ENCODE measurements at places on chromosomes 2 and 18.

GRCh38 chr2:102224824-102225739 lies 38.3 kb downstream of the IL1RL2 start:
- DNase-seq, result no peak

- DNase-seq, result no peak
Observed at GRCh38 chr2:83069724-83070123, 1389.4 kb downstream of the SUCLG1 start.

DNA sequence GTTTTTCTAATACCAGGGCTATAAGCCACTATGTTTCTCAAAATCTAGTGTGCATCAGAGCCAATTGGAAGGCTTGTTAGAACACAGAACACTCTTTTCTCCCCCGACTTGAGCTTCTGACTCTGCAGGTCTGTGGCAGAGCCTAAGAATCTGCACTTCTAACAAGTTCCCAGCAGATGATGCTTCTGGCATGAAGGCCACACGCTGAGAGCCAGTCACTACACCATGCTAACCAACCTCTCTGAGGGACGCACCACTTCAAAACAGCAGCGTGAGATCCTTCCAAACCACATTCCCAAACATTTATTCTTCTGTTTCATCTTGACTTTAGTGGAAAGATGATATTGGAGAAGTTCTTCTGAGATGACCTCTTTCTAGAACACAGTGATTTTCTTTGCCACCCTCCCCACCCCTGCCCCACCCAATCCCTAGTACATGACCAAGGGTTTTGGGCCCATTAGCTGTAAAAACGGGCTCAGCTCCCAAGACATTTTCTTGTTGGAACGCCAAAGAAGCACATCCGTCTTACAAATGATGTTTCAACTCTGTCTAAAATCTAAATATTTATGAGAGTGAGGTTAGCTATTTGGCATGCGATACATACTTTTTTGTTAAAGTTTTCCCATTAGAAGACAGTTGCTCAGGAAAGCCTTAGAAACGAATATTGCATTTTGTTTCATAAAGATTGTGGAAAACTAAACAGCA lies 391.9 kb downstream of the TMEM182 start:
- DNase-seq, result no peak

- DNase-seq, result no peak
Observed at GRCh38 chr2:235044501-235045271, 92.9 kb downstream of the SH3BP4 start.

- peak; percentile 99 for DNase-seq
Observed at GRCh38 chr2:241508240-241509154, at the start of gene STK25. Gene STK25 (minus strand): TSS chr2:241508584. CDS start chr2:241508035, 549 bp downstream.

GRCh38 chr2:80293039-80293438 lies 11.5 kb downstream of the LRRTM1 start:
- DNase-seq, result no peak

DNA sequence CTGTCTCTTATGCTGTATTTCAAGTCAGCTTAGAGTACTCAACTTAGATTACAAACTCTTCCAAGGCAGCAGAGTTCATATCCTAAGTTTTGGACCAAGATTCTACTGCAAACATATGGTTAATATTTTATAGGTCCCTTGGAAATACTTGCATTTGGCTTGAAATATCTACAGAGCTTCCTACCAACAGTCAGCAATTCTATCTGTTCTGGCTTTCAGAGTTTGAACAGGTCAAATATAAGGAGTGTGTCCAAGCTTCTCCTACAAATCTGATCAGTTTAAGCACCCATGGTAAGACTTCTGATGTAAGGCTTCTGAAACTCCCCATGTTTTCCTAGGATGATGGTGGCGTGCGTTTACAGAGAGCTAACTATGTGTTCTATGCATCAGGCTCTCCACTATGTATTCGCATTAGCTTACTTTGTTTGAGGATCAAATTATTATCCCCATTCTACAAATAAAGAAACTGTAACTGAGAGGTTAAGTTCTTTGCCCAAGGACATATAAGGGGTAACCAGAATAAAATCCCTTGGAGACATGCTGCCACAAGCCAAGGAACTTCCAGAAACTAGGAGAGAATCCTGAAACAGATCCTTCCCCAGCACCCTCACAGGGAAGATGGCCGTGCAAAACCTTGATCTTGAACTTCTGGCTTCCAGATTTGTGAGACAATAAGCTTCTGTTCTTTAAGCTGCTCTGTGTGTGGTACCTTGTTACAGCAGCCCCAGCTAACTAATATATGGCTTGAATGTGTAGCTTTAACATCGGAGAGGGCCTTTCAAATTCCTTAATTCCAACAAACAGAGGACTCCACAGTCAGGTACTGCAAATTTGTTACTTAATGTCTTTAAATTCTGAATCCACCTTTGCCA lies 55.1 kb downstream of the ATP8B1 start:
- DNase-seq, result no peak

- DNase-seq, result no peak
Observed at GRCh38 chr18:11405804-11406203, 203.6 kb upstream of the SLC35G4 start.

DNA sequence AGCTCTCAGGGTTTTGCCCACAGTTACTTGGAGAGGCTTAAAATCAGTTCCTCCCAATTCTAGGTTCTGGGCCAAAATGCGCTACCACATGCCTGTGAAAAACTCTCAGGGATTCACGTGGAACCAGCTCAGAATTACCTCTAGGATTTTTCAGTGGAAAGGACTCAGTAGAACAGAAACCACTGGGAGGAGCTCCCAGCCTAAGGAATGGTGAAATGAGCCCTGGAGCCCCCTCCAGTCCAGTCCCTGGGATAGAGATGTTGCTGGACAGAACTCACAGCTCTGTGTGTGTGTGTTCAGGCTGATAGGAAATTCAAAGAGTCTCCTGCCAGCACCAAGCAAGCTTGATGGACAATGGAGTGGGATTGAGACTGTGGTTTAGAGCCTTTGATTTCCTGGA lies 21.1 kb upstream of the SLC9A4 start:
- DNase-seq, result no peak

DNA sequence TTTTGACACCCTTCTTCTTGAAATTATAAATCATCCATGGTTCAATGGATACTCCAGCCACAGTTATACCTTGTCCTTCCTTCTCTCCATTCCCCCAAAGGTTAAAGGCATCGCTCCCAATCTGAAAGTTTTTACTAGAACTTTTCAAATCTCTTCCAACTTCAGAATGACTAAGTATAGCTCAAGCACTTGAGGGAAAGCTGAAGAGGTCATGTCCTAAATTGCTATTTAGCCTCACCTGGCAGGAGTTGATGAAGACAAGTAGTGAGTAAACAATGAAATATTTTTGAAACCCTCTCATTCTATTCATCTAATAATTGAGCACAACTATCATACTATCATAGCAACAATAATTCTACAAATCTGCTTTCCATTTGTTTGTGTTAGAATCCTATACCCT lies 167.8 kb downstream of the HNMT start:
- DNase-seq, result no peak

DNA sequence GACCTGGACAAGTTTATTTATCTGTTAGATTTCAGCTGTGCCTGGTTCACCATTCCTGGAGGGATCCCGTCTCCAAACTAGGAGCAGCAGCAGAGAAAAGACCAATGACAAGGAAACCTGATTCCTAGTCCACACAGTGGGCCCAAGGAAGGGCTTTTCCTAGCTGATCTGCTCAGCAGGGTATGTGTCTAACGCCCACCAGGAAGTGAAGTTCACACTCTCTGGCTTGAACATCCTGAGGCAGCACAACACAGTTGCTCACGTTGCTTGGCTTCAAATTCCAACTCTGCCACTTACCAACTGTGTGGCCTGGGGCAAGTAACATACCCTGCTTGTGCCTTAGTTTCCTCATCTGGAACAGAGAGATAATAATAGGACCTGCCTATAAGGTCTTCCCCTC lies 42.9 kb downstream of the XDH start:
- no peak for DNase-seq

DNA sequence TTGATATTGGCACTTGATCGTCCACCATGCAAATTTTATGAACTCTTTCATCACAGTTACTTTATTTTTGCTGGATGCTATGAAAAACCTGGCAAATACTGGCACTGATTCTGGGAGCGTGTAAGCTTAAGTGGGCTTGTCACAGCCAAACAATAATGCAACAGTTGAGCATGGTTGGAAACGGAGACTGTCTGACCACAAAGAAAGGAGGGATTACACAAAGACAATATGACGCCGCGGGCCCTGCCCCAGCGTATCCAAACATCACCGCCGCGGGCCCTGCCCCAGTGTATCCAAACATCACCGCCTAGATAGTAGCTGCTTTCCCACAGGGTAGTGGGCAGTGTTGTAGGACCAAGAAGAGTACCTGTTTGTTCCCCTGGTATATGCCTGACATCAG lies 135.9 kb downstream of the PRPF40A start:
- DNase-seq, result no peak

DNA sequence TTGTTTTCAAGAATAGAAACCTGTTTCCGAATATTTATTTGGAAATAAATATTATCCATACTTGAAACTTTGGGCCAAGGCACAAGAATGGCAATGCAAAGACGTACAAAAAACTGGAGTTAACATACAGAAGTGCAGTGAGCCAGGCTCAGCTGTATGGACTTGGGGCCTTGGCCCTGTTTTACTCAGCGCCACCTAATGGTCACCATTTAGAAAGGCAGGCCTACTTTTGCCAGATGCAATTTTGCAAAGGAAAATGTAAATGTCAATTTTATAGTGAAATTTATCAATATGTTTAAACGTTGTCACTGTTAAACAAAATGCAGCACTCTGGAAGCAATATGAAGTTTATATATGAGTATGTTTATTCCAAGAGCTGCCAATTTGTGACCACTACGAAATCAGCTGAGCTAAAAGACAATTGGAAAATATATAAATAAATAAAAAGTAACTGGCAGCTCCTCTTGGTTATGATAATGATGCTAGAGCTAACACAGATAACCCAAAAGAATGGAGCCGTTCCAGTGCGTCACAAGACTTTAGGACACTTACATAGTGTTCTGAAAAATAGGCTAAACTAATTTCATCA lies 155.0 kb downstream of the ARHGAP15 start:
- DNase-seq, result no peak

- DNase-seq, result no peak
Observed at GRCh38 chr2:196241175-196241574, 69.8 kb upstream of the STK17B start.

GRCh38 chr2:204665207-204665606 lies 119.9 kb downstream of the PARD3B start:
- DNase-seq, result no peak

GRCh38 chr2:209901172-209901571 lies 101.3 kb upstream of the RPE start:
- DNase-seq, result no peak

GRCh38 chr2:62398356-62398755 lies 107.6 kb downstream of the TMEM17 start:
- DNase-seq, result no peak

DNA sequence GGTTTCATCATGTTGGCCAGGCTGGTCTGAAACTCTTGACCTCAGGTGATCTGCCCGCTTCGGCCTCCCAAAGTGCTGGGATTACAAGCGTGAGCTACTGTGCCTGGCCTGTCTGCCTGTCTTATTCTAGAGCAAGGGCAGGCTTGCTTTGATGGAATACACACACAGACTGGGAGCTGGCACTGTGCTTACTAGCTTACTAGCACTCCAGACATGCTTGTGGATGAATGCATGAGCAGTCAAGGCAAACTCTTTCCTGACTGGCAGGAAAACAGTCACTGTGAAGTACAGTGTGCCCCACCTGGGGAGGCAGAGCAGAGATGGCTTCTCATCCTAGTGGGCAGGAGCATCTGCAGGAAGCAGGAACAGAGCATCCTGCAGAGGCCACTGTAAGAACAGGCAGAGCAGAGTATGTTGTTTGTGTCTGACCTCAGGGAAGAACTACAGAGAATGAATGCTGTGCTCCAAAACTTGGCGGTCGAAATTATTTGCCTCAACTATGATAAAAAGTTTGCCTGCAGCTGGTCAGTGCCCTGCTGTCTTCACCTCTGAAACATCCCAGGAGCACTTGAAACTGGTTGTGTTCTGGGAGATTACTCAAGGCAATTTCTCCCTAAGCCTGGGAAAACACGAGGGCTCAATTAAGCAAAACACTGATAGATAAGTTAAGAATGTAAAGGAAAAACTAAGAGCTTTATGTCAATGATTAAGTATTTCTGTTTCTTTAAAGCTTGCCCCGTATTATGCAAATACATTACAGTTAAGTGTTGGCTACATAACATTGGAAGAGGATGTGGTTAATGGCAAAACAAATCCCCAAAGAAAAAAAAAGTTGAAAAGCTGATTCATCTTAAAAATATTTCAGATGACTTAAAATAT lies 102.4 kb downstream of the VAPA start:
- DNase-seq, result peak; percentile 60

GRCh38 chr2:139155991-139156390 lies 375.8 kb upstream of the NXPH2 start:
- DNase-seq, result no peak

- peak; percentile 43 for DNase-seq
Observed at GRCh38 chr2:240508832-240509545, 48.8 kb downstream of the ANKMY1 start.

DNA sequence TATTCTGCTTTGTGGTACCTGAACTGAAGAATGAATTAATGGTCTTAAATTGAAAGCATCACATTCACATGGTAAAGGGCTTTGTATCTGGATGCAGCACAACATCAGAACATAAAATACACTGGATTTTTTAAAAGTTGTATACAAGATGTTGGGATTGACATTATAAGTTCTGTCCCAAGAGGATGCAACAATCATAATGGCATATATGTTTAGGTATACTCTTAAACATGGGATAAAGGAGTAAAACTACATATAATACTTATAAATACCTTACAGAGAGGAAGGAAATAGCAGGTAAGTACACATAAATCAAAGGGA lies 171.9 kb downstream of the THADA start:
- DNase-seq, result no peak

GRCh38 chr2:15813481-15814266 lies 126.7 kb upstream of the MYCN start:
- no peak for DNase-seq

DNA sequence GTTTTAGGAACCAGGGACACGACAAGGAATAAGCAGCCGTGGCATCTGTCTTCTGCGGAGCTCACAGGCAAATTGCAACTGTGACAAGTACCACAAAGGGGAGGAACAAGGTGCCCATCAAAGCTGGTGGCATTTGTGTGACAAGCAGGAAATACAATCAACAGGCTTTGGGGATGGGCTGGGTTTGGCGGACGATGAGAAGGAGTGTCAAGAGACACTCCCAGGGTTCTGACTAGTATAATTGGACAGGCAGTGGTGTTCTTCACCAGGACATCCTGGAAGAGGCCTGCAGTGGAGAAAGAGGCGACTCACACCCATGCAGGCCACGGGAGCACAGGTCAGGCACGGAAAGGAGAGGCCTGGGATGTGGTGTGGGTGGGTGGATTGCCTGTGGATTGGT lies 14.2 kb upstream of the SPATA3 start:
- no peak for DNase-seq

DNA sequence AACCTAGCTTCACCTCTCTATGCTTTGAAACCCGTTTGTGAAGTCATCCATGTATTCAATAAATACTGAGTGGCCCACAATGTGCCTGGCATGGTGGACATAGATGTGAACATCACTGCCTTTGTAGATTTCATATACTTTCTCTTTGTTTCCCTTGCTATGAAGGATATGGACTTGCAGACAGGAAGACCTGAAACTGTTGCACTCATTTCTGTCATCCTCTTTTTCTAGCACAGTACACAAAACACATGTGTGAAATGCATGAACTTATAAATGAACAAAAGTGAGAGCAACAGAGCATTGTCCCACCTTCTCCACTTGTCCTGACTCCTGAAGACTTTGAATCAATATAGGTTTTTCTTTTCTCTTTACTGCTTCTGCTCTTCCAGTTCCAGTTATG lies 249.4 kb upstream of the LINC00305 start:
- DNase-seq, result no peak

GRCh38 chr2:182649316-182649715 lies 66.7 kb upstream of the DNAJC10 start:
- DNase-seq, result no peak

- no peak for DNase-seq
Observed at GRCh38 chr2:205780645-205781044, 98.3 kb downstream of the NRP2 start.
